Stimulated activated CD8-positive, alpha-beta memory T cell treated with anti-CD3 and anti-CD28 coated beads, Interleukin-2, amount 100 ng/mL, for 48 hours (primary cell): ENCODE measurements at places on chromosomes 6 and 20.

- DNase-seq, result no peak
Observed at GRCh38 chr20:33211817-33212424, 5.2 kb upstream of the BPIFA3 start.

DNA sequence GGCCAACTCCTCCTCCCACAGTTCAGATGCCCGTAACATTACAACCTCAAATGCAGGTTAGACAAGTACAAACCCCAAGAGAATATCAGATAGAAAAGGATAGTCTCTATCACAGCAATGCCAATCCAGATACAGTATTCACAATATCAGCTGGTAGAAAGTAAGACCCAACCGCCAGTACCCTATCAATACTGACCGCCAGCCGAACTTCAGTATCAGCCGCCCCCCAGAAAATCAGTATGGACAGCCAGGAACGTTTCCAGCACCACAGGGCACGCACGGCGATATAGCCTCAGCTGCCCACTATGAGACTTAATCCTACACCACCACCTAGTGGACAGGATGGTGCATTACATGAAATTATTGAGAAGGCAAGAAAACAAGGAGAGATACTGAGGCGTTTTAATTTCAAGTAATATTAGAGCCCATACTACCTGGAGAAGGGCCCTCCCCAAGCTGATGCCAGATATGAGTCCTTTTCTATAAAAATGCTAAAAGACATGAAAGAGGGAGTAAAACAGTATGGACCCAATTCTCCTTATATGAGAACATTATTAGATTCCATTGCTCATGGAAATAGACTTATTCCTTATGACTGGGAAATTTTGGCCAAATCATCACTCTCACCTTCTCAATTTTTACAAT is 17.6 kb upstream of the EIF2S2 start:
- no peak for DNase-seq

GRCh38 chr20:6663104-6663503 is 104.4 kb upstream of the BMP2 start:
- DNase-seq, result no peak

- no peak for DNase-seq
Observed at GRCh38 chr20:48776306-48776705, 51.5 kb downstream of the PREX1 start.

DNA sequence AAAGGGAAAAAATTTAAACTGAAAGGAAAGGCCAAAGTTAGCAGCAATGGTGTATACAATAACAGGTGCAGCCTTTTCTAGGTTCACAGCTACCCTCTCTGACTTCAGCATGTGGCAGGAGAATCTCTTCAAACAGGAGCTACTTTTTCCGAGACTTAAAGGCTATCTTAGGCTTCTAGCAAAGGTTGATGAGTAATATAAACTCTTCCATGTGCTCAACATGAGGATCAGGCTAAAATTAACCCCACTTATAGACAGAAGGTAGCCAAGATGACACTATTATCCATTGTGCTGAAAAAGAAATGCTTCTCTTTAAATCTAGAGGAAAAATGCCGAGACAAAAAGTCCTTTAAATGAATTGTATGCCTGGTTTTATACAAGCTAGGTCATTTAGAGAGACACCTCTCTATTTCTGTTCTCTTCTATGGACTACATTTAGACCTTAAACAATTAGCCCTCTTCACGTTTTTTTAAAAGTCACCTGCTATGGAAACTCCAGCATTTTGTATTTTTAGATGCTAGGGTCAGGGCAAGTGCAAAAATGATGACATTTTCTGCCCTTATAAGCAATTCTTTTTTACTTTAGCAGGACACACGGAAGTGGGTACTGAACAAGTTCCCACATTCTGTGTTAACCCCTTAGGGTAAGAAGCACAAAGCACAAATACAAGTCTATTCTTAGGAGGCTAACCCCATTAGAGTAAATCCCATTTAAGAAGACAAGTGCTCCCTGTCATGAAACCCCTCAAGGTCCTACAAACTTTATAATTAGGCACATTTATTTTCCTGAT is 216.8 kb upstream of the CITED2 start:
- DNase-seq, result no peak

GRCh38 chr6:70079241-70079640 is 212.9 kb downstream of the COL19A1 start:
- no peak for DNase-seq

- no peak for DNase-seq
Observed at GRCh38 chr20:37850724-37851355, 52.1 kb upstream of the VSTM2L start.

DNA sequence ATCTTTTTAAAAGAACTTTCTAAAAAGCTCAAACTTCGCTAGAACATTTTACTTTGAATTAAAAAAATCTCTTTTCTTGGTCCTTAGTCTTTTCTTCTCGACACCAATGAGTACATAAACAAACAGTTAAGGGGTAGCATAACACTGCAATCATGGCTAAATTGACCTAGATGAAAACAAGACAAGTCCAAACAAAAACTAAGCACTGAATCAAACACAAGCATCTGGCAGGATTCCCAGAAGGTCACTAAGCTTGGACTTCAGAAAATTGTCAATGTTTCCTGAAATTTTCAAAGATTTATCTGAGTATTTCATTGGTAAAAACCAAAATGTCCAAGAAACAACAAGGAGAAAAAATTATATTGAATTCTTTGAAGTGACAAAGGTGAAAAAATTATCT is 5.0 kb downstream of the COL21A1 start:
- DNase-seq, result no peak

DNA sequence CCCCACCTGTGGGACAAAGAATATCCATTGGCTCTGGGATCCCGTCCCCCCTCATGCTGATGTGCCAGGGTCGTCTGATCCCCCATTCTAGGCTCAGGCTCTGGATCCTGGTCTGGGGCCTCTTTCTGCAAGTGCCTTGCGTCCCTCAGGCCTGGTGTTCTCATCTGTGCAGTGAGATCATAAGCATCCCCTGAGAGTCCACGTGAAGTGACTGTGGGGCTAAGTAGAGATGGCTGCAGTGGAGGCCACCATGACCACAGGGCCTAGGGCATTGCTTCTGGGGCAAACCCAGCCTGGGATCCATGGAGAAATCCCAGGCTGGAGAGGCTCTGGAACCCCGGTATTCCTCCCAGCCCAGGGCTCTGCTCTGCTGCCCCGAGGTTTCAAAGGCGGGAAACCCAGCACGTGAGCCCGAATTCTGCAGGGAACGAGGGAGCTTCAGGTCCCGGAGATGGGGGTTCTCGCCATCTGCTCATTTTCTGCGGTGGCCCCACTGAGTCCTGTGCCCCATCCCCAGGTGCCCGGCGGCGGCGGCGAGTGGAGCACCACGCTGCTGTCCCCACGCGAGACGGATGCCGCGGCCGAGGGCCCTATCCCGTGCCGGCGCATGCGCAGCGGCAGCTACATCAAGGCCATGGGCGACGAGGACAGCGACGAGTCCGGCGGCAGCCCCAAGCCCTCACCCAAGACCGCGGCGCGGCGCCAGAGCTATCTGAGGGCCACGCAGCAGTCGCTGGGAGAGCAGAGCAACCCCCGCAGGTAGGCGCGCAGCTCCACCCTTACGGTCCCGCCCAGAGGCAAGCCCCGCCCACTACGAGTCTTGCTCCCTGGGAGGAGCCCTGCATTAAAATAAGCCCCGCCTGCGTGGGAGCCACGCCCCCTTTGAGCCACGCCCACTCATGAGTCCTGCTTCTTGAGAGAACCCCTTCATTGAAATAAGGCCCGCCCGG is 105.5 kb upstream of the MYL9 start:
- peak; percentile 87 for DNase-seq

GRCh38 chr20:37335642-37336368 is 10.1 kb upstream of the SRC start:
- DNase-seq, result no peak

- DNase-seq, result no peak
Observed at GRCh38 chr6:31037682-31038081, 27.4 kb downstream of the MUC22 start.

GRCh38 chr6:145044641-145045246 is 690.6 kb downstream of the EPM2A start:
- no peak for DNase-seq

DNA sequence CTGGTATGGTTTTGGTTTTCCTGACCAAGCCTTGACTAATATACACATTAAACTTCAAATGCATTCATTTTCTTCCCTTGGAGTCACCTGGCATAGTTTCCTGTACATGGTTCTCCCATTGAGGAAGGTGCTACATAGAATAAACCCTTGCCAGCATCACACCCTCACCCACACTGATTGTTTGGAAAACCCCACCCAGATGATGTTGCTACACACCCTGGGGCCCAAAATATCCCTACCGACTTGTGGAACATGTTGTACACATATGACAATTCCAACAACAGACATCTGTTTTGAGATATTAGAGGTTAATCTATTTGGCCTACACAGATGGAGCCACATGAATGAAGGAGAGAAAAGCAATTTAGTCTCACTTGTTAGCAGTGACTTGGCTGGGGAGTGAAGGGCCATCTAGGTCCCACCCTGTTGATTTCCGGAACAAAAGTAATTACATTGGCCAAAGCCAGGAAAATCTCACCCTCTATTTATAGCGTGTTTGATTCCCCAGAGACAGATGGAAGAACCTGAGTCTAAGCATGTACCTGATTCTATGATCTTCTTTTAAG is 606.0 kb upstream of the BTBD3 start:
- DNase-seq, result no peak

- DNase-seq, result peak; percentile 5
Observed at GRCh38 chr6:20877008-20877937, 343.0 kb downstream of the CDKAL1 start.

GRCh38 chr20:50762435-50763220 is 31.2 kb downstream of the PARD6B start:
- no peak for DNase-seq

- no peak for DNase-seq
Observed at GRCh38 chr6:125888989-125889656, 67.4 kb upstream of the HINT3 start.

DNA sequence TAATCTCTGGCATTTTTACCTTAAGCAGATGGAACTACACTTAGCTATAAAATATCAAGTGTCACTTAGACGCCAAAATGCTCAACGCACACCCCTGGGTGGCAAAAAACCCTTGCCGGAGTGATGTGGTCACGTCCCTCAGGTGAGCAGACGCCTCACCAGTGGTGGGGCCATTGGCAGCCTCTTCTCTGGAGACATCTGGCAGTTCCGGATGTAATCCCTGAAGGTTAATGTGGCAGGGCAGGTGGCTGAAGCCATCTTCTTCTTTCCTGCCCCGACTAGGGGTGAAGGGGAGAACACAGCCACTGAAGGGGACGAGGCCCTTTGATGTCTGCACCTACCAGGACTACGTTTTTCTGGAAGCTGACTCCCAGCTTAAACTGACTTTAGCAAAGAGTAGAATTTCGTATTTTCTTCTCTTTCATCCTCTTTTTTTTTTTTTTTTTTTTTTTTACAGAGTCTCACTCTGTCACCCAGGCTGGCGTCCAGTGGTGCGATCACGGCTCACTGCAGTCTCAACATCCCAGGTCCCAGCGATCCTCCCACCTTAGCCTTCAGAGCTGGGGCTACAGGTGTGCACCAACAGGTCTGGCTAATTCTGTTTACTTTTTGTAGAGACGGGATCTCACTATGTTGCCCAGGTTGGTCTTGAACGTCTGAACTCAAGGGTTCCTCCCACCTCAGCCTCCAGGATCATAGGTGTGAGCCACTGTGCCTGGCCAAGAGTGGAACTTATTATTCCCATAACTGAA is 152.1 kb downstream of the TTLL2 start:
- no peak for DNase-seq

DNA sequence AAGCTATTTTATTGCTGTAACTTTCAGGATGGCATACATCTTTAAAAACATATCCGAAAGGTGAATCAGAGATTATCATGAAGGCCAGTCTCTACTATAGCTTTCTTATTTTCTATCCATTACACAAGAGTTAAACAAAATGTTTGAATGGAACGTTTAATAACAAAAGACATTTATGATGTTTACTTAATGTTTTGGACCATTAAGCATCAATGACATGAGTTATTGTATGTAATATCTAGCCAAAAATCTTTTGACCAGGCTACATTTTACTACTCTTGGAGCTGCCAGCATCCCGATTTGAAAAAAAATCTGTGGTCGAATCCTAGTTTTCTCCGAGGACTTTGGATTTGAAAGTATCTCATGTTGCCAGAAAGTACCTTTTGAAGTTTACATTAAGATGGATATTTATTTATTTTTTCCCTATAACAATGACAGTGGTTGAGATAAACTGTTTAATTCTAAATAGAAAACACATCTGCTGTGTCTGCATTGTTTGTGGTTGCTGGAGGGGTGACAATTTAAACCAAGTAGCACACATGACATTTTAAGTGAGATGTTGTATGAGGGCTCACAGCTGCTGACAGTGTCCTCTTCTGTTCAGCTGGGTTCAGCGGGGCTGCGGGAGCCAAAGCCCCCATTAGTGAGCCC is 293.7 kb upstream of the TCF21 start:
- no peak for DNase-seq

- DNase-seq, result no peak
Observed at GRCh38 chr6:63923139-63923739, 287.6 kb downstream of the PHF3 start.

DNA sequence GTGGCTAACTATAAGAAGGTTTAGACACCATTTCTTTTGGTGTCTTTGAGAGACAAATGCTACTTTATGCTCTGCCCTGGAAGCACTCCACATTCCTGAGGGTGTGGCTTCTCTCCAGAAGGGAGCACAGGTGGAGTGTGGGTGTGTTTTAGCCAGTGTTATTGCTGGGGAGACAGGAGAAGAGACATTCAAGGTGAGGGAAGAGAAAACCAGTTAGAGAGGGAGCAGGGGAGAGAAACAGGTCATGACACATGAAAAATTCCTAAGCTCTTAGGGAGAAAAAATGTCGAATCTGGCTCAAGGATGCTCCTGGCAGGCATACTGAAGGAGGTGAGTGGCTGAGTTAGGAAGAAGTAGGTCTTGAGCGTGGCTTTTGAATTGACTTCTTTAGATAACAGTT is 292.8 kb downstream of the CLIC5 start:
- DNase-seq, result no peak

- DNase-seq, result no peak
Observed at GRCh38 chr6:158662954-158663624, 13.2 kb downstream of the SYTL3 start.

- DNase-seq, result no peak
Observed at GRCh38 chr20:10978713-10979112, 304.9 kb upstream of the JAG1 start.

- no peak for DNase-seq
Observed at GRCh38 chr6:149696901-149697300, 21.0 kb downstream of the LATS1 start.

GRCh38 chr20:44028868-44029847 is 114.5 kb downstream of the TOX2 start:
- no peak for DNase-seq

DNA sequence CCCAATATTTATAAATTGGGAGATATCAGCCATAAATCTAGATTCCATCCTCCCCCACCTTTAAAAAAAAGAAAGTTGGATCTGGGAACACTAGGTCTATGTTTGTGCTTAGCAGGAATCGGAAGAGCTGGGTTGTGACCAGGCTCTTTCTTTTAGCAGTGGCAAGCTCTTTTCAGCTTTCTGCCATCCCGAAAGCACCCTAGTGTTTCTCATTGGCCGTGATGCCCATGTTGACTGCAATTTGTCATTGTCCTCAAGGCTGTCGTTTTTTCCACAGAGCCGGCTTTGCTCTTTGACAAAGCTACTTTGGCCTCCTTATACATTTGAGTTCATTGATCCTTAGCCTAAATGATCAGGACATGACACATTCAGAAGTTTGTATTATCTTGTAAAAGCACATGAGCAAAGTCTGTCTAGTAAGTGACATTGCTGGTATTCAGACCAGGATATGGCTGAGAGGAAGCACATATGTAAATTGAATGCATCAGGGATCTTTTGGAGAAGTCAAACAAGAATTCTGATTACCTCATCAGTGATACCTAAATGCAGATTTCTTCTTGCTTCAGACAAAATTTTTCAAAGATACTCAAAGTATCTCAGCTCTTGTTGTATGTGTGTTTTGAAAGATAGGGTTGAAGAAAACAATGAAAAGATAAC is 50.1 kb downstream of the CARMIL1 start:
- no peak for DNase-seq
